ENCODE measurements at places on chromosomes 2 and 18.

- no peak for DNase-seq
Observed at GRCh38 chr2:102356381-102356712, 751 bp downstream of the IL18R1 start.

DNA sequence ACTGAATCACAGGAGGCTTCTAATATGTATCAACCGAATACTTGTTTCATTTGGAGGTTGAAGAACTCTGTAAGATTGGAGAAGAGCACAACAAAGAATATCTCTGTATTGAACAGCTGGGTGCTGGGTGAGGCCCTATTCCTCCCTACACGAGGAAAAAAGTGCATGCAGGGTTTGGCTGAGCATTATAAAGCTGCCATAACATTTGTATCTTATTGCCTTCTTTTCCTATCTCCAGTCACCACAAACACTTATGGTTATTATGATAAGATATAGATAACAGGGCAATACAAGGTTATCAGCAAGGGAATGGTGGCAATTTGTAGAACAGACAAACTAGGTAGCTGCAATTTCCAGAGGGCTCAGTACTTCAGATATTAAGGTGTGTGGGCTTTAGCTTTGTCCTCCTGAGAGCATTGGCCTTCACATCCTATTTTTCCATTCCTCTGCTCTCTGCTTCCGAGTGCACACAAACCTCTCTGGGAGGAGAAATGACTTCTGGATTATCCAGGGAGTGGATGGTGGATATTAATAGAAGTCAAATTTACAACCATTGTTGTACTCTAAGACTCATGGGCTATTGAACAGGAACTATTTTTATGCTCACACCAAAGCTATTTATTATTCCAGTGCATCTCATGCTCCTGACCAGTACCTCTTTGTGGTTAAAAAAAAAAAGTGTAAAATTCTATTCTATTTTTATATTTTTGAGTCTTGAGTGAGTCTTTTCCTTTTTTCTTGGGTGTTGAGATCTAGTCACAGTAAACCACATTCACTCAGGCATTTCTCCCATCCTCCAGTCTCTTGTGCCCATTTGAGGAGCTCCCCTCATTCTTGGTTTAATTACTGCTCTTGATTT is 248.4 kb downstream of the ETAA1 start:
- no peak for DNase-seq

DNA sequence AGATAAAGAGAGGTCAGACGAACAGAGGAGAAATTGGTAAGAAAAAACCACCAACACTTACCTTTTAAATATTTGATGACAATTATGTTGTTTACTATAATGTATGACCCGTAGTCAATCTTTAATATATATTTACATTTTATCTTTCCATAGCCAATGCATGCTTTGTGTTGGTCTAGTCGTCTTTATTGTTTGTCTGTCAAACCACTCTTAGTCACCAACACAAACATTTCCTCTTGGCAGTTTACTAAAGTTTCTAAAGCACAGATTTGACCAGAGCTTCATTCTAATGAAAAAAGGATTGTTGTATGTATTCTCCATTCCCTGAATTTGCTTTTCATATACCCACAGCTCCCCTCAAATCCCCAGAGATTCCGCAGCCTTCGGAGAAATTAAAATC is 784.7 kb upstream of the PIK3C3 start:
- no peak for DNase-seq

- no peak for DNase-seq
Observed at GRCh38 chr2:240727913-240728312, 36.2 kb downstream of the AQP12A start.

- no peak for DNase-seq
Observed at GRCh38 chr2:101518578-101519492, 43.9 kb upstream of the RFX8 start.

DNA sequence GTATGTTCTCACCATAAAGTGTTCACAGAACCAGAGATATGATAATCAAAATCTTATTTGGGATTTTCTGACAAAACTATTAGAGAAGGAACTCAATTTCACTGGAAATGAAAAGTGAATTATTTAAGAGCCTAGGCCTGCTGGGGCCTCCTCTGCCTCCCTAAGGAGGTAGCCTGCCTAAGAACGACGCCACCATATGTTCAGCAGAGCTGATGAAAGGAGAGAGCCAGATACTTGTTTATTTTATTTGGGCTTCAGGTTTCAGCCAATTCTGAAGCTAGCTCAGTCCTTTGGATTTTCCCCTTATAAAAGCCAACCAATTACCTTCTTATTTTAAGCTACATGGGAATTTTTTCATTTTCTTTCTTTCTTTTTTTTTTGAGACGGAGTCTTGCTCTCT is 433.1 kb upstream of the MAP2 start:
- no peak for DNase-seq

DNA sequence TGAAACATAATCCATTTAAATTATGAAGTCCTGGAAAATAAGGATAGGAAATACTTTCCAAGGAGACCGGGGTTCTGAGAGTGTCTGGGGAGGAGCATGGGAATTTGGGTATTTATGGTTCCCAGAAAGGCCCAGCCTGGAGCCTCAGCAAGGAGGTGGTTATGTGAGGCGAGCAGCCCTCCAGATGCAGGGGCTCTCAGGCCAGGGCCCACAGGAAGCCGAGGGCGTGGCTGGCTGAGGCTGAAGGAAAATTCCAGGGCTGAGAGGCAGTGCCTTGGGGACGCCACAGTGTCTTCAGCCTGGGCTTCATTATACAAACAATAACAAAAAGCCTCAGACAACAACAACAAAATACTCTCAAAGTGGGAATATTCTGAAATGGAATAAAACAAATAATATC is 86.9 kb upstream of the SERPINE2 start:
- DNase-seq: no peak

- DNase-seq: no peak
Observed at GRCh38 chr2:127143841-127144782, 37.2 kb upstream of the BIN1 start.

GRCh38 chr18:46856973-46857372 is 60.3 kb downstream of the PIAS2 start:
- DNase-seq: no peak

DNA sequence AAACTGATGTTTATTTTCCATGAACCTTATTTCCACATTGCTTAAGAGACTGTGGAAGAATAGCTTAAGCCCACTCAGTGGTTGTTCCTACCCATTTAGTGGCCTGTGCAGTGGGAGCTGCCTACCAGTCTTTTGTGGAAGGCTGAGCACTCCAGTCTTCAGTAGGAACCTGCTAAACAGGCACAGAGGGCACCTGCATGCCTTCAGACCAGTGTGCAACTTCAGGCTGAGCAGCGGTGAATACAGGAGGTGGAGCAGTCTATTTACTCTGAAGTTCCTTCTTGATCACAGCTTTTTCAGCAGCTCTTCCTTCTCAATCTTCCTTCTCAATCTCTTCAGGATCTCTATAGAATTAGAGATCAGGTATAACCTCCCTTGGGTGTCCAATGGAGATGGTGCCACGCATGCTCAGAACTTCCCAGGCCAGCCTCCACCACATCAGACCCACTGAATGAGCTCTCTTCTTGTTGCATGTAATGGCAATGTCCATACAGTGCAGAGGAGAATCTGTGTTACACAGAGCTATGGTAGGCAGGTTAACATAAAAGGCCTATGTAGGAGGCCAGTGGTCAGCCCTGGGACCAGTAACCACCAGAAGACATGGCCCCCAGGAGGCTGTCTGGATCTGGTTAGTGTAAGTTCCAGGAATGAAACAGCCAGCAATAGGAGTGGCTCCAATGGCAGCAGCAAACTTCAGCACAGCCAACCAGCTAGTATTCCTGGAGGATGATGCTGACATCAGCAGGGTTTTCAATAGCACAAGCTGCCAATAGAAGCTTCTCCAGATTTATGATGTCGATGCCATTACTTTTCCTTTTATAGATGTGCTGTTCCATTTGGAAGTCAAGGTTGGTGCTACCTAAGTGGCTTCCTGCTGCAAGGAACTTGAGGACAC is 47.9 kb upstream of the MAT2A start:
- no peak for DNase-seq

DNA sequence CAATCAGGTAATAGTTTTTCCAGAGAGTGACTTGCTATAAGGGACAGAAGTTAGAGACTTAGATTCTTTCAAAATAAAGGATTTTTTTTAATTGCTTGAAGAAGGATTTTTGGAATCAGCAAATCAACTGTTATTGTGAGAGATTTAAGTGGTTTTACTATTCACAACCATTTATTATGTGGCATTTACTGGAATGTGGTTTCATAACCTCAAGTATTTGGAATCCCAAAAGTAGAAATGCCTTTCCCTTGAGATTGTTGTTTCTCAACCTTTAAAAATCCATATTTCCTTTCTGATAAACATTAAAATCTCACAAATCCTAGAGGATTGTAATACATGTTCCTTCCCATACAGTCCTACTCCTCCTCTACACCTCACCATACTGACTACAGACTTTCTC is 5.0 kb downstream of the TANK start:
- no peak for DNase-seq
